Fibroblast of upper back skin (primary cell): ENCODE measurements at places on chromosomes 3 and 15.
A peak's percentile ranks its signal among the peaks of the same experiment; 100 is the strongest.

GRCh38 chr3:70386846-70387245 lies 74.4 kb upstream of the MDFIC2 start:
- DNase-seq: no peak

DNA sequence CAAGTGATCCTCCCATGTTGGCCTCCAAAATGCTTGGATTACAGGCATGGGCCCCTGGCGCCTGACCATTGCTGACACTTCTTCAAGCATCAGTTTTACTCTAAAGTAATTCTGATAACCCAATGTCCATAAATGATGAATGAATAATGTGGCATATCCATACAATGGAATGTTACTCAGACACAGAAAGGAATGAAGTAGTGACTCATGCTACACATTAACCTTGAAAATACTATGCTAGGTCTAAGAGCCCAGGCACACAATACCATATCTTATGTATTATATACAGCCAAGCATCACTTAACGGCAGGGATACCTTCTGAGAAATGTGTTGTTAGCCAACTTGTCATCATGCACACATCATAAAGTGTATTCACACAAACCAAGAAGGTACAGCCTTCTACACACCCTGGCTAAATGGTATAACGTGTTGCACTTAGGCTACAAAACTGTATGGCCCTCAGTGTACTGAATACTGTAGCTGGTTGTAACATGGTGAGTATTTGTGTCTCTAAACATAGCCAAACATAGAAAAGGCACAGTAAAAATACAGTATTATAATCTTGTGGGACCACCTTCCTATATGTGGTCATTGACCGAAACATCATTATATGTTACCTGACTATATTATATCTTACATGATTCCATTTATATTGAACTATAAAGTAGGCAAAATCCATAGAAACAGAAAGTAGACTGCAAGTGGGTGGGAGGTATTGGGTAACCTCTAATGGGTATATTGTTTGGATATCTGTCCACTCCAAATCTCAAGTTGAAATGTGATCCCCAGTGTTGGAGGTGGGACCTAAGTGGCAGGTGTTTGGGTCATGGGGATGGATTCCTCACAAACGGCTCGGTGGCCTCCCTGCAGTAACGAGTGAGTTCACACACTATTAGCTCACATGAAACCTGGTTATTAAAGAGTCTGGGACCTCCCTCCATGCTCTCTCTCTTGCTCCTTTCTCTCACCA lies 31.4 kb downstream of the MKRN2 start:
- peak; percentile 63 for DNase-seq

GRCh38 chr3:128155616-128156360 lies 2.5 kb downstream of the EEFSEC start:
- DNase-seq: no peak

GRCh38 chr3:25604107-25604805 lies 60.5 kb downstream of the TOP2B start:
- DNase-seq: peak; percentile 86

DNA sequence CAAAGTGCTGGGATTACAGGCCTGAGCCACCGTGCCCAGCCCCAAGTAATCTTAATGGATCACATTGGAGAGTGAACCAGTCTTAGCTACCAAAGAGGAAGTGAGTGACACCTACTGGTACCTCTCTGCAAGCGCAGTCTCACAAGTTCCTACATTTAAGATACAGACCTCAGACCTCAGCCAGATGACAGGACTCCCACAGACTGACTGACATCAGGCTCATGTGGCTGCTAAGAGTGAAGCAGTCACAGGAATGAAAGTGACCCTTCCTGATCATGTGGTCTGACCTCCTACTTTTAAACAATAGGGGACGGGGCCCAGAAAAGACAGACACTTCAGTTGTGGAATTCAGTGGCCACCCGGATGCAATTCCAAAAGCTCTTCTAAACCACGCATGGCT lies 36.3 kb upstream of the GNB5 start:
- DNase-seq: peak; percentile 72
